ENCODE measurements at places on chromosomes 11 and 22.

DNA sequence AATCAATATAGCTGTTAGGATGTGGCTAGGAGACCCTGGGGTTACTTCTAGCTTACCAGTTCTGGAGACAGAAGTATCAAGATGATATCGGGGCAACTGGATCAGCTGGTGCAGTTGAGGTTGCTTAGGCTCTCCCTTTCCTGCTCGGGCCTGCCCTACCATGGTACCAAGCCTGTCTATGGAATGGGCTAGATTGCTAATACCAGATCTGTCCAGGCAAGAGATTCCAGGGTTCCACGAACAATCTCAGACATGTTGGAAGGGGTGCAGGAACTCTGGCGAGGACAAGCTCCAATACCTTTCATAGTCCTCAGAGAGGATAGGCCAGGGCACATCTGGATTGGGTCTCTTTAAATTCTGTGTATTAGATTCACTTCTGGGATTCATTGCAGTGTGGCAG lies 53.8 kb downstream of the ADM start:
- DNase-seq: no peak

- DNase-seq: no peak
These were observed 29.0 kb downstream of the ANKRD42 start for GRCh38 chr11:83222499-83222898.

GRCh38 chr11:34214961-34215805 lies 109.8 kb downstream of the NAT10 start:
- DNase-seq: peak; percentile 78

DNA sequence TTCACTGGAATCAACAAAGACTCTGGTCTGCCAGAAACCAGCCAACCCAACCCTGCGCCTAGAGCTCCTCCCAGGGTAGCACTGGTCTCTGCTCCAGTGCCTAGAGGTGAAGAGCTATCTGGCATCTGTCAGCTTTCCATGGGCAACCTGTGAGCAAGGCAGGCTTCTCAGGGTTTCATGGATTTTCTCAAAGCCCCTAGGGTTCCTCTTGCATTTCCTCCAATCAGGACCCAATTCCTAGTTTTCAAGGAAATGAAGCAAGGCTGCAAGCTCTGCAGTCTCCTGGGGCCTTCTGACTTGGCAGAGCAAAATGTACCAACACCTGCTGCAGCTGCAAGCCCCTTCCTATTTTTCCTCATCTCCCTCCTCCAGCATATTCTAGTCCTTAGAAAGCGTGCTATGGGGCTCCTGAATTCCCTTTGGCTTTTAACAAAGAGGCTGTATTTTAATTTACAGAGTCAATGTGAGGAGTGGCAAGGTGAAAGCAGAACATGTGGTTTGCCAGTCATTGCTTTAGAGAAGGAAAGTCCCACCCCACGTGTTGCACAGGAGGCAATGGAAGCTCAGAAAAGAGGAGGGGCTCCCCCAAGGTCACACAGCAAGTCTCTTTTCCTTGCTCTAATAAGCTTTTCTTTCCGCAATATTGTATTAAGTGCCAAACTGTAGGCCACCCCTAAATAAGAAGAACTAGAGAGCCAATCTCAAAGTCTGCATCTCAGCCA lies 33.0 kb upstream of the RIC3 start:
- no peak for DNase-seq

- no peak for DNase-seq
These were observed 64.0 kb downstream of the DKK3 start for GRCh38 chr11:11944444-11944843.

GRCh38 chr22:32701034-32701433 lies 100.5 kb upstream of the TIMP3 start:
- no peak for DNase-seq

DNA sequence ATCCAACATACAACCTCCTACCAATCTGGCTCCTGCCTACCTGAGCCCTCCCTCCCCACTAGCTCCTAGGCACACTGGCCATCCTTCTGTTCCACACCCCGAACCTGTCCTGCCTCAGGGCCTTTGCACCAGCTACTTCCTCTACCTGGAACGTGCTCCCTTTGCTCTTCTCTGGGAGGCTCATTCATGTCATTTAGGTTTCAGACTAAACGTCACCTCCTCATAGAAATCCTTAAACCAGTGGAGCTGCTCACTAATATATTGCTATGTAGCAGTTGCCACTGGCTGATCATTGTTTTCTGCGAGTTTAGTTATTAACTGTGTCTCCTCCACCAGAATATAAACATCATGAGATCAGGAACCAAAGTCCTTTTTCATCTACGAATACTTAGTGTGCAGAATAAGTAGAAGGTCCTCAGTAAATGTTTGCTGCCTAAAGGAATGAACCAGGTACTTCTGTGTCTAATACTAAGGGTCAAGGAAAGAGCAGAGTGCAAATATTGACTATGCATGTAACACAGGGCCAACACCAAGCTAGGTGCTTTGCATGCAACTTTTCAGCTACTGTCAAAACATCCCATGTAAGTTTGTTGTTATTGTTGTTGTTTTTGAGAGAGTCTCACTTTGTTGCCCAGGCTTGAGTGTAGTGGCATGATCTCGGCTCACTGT lies 277.6 kb upstream of the SYN3 start:
- DNase-seq: no peak

GRCh38 chr11:19087658-19088057 lies 27.1 kb upstream of the MRGPRX2 start:
- no peak for DNase-seq

- no peak for DNase-seq
These were observed 608.2 kb downstream of the TBC1D22A start for GRCh38 chr22:47370448-47371262.

GRCh38 chr11:63970902-63971301 lies 3.5 kb upstream of the COX8A start:
- DNase-seq: no peak

GRCh38 chr11:121630041-121630440 lies 177.3 kb upstream of the SORL1-AS1 start:
- no peak for DNase-seq

DNA sequence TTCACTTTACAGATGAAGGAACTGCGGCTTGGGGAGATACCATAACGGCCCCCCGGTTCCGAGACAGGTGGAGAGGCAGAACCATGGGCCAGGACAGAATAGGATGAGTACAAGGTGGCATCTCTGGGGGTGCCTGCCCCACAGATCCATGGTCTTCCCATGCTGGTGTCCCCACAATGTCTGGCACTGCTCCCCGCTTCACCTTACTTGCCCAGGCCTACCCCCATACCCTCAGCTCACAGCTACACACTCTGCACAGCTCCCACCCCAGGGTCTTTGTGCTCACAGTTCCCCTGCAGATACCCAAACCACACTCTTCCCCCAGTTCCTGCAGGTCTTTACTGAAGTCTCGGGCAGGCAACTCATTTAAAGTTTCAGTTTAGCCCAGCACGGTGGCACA lies 11.4 kb upstream of the DGCR8 start:
- DNase-seq: no peak

- no peak for DNase-seq
These were observed 89.8 kb downstream of the RTL6 start for GRCh38 chr22:44407987-44408828.

DNA sequence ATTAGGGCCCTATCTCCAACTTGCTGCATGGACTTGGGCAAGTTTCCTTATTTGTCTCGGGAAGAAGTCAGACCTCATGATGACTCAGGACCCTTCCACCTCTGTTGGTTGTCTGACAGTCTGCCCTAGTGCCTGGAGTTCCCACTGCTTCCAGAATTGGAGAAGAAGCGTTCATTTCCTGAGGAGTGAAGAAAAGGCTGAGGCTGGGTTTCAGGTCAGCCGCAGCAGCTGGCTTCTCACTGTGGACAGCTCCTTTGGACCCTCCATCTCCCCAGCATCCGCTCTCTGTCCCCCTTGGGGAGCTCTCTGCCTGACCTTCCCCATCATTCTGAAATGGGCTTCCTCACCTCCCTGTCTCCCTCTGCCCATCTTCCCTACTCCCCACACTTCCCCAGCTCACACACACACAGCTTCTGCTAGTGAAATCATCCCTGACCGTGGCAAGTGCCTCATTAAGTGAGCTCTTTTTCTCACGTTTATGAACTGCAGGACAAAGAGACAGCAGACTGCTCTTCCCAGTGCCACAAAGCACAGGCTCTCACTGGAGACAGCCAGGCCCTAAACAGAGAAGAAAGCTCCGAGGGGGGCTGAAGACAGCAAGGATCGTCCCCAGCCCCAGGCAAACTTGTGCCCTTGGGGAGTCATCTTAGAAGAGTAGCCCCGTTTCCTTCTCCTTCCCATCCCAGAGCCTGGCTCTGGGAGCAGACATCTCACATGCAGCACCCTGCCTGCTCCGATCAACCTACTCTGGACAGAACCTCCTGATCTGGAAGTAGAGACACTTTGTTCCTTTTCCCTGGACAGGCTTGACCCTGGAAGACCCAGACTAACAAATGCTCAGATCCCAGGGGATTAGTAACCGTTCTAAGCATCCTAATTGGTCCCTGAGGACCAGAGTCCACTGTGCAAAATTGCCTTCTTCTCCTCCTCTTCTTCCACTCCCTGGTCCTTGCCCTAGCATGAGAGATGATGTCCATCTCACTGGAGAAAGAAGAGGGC lies 157.9 kb downstream of the FEZ1 start:
- no peak for DNase-seq

DNA sequence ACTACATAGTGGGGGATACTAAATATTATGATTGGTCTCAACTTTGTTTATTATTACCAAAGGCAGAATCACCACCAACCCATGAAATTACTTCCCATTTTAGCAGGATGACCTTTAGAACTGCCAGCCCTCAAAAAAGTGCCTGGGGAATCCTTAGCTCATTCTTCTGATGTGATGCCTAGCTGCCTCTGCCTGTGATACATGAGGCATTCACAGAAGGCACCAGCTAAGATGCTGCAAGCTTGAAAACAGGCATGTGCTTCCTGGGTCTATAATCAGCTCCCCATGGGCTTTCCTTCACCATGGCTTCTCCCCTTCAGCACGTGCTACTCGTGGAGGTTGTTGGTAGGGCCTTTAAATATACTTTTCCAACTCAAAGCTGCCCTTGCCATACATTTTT lies 50.4 kb upstream of the ARHGAP20 start:
- DNase-seq: no peak

DNA sequence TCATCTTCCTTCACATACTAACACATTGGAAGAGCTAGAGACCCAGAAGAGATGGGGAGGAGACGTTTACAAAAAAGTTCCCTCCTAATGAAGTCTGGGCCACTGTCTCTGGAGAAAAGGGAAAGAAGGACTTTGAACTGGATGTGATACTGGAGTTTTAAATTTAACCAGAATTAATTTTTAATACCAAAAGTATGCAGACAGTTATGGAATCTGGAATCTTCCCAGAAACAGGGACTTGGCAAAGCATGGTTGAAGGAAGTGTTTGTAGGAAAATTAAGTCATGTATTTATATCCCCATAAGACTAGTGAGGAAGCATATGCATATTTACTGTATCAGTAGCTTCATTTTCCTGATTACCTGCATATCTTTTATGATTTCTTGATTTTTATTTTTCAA lies 215.5 kb downstream of the TTC28 start:
- no peak for DNase-seq

GRCh38 chr11:35855671-35856070 lies 88.2 kb upstream of the LDLRAD3 start:
- DNase-seq: no peak
